Fibroblast of upper back skin (primary cell): ENCODE measurements at places on chromosomes 12 and 14.

- DNase-seq = no peak
These were observed 45.0 kb downstream of the NOPCHAP1 start for GRCh38 chr12:105030820-105031807.

DNA sequence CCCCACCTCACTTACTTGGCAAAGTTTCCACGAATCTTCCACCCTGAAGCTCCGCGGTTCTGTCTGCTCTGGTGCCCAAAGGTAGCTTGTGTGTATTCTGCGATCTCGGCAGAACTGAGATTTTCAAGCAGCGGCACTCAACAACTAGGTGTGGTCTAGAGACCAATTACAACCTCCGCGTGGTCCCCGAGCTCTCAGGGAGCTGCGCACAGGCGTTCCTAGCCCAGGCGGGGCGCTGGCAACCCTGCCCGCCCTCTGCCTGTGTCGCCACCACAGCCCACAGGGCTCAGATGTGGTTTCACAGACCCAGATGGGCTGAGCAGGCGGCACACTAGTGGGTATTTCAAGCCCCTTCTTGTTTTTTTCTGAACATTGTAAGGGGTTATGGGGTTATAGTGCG is 1.5 kb upstream of the DIABLO start:
- DNase-seq = no peak

DNA sequence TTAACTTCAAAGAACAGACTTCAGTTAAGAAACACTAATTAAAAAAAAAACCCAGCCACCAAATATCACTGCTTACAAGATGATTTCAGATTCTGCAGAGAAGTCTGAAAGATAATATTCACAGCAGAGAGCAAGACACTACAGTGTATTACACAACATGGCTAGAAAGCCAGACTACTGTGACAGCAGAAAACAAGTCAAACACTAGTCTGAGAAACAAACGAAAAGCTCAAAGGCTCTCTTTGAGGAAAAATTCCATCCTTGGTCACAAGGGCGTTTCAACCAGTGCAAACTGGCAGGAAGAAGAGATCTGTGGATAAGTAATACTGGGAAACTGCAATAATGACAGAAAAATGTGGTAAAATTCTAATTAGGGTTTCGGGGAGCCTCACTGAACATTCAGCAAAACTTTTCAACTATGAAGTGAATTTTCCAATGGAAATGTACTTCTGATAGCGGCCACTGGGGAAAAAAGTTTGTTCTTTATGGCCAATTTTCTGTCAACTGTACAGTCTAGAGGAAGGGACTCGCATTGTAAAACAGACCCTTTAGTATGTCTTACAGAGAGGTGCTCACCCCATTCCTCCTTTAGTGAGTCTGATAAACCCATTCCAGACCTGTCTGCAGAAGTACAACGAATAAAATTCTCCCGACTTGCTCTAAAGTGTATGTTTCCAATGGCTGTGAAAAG is 50.4 kb downstream of the ACADS start:
- DNase-seq = no peak

- DNase-seq = no peak
These were observed 116.2 kb upstream of the TMEM260 start for GRCh38 chr14:56463271-56463890.

GRCh38 chr14:80491650-80492049 is 280.3 kb upstream of the DIO2 start:
- DNase-seq = peak; percentile 30

DNA sequence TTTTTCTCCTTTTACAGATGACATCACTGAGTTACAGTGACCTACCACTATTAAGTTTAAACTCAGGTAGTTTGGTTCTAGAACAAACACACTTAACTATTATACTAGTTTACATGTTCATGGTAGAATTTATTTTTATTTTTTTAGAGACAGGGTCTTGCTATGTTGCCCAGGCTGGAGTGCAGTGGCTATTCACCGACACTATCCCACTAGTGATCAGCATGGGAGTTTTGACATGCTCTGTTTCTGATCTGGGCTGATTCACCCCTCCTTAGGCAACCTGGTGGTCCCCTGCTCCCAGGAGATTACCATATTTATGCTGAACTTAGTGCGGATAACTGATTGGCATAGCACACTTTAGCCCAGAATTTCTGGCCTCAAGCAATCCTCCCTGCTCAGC is 66.4 kb upstream of the LTA4H start:
- no peak for DNase-seq

GRCh38 chr12:57031138-57031725 is 14.9 kb upstream of the TAC3 start:
- no peak for DNase-seq

- no peak for DNase-seq
These were observed 24.0 kb upstream of the OR10P1 start for GRCh38 chr12:55612646-55613045.

DNA sequence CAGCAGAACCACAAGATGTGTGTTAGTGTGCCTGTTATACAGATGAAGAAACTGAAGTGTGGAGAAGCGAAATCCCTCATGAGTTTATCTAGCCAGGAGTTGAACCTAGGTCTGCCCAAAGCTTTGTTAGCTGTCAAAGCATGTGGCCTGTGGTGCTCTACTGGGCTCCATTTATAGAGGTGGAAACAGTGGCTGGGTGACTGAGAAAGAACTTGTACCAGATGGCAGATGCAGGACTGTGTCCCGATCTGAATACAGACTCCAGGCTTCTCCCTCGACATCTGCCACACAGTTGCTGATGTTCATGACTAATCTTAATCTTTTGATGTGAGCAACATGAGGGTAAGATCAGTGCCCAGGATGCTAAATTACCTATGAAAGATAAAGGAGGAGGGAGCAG is 89.1 kb downstream of the C12orf75 start:
- no peak for DNase-seq

DNA sequence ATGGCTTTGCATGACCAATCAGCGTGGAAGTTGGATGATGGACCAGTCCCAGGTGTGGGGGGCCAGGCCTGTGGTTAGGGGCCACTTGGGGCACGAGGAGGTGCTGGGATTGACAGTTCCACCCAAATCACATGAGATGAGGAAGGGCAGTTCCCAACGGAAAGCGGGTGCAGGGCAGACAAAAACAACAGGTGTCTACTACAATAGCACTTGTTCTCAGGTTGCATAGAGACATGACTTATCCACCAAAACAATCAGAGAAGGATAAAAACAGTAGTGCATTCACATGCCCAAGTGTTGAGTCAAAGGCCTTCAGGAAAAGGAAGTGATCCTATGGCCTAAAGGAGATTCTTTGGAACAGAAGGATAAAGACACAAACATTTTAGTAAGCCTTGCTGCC is 14.6 kb upstream of the EIF2B2 start:
- peak; percentile 42 for DNase-seq

DNA sequence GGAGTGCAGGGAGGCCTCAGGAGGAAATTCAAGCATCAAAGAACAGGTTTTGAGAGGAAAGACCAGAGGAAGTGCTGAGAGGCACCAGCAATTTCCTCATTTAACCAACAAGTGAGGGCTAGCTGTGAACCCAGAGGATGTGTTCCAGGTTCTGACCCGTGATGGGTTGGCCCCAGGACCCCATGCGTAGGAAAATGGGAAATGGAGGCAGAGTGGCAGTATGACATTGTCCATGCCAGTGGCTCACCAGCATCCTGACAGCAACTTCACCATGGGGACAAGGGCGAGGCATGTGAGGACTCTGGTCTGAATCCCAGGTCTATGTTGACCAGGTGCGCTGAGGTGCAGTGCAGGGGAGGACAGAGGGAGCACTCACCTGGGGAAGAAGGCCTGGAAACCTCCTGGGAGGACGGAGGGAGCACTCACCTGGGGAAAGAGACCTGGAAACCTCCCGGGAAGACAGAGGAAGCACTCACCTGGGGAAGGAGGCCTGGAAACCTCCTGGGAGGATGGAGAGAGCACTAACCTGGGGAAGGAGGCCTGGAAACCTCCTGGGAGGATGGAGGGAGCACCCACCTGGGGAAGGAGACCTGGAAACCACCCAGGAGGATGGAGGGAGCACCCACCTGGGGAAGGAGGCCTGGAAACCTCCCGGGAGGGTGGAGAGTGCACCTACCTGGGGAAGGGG is 6.7 kb upstream of the CACNA2D4 start:
- no peak for DNase-seq

- no peak for DNase-seq
These were observed 66.9 kb downstream of the C12orf56 start for GRCh38 chr12:64323476-64324225.

GRCh38 chr14:95218472-95219193 is 61.3 kb upstream of the DICER1 start:
- no peak for DNase-seq

DNA sequence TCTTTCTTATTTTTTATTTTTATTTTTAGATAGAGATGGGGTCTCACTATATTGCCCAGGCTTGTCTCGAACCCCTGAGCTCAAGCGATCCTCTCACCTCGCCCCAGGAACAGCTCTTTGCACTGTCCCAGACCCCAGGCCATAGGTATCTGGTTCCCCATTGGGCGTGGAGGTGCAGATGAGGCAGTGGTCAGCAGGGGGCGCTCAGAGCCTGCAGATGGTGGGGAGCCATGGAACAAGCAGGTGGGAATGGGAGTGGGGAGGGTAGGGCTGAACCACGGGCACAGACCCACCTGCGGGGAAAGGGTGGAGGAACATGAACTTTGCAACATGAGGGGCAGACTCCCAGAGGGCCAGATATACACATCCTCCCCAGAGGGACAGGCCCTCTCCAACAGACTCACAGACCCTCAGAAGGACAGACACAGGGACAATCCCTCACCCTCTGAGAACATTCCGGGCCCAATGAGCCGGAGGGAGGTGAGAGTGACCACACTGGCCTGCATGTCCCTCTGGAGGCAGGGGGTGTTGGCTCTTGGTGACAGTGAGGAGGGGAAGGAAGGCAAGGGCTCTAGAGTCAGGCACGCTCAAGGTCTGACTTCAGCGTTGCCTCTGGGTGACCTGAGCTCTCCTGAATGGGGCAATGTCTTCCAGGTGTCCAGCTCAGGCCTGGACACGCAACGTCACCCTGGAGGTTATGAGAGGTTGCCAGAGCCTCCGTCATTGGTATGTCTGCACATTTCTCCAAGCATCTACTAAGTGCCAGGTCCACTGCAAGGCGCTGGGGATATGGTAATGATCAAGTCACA is 34.9 kb downstream of the KRT80 start:
- peak; percentile 60 for DNase-seq

- DNase-seq = peak; percentile 56
These were observed 874.4 kb upstream of the USP15 start for GRCh38 chr12:61385771-61386170.

DNA sequence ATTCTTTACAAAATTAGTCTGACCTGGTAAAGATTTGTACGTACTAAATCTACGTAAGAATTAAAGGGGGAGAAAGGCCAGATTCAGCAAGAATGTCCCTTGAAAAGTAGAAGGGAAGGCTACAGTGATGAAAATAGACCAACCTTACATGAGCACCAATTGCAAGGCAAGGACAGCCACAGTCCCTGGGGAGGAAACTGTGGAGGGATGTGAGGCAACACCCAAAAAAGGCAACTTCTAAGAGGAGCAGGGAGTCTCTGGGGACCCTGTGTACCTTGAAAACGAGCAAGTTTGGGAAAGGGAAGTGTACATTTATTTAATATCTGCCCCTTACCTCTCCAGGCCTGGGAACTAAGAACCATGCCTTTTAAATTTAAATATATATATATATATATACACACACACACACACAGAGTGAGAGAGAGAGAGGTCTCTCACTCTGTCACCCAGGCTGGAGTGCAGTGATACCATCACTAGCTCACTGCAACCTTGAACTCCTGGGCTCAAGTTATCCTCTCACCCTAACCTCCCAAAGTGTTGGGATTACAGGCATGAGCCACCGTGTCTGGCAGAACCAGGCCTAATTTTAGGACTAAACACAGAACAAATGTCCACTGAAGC is 56.4 kb downstream of the TMCC3 start:
- DNase-seq = no peak

DNA sequence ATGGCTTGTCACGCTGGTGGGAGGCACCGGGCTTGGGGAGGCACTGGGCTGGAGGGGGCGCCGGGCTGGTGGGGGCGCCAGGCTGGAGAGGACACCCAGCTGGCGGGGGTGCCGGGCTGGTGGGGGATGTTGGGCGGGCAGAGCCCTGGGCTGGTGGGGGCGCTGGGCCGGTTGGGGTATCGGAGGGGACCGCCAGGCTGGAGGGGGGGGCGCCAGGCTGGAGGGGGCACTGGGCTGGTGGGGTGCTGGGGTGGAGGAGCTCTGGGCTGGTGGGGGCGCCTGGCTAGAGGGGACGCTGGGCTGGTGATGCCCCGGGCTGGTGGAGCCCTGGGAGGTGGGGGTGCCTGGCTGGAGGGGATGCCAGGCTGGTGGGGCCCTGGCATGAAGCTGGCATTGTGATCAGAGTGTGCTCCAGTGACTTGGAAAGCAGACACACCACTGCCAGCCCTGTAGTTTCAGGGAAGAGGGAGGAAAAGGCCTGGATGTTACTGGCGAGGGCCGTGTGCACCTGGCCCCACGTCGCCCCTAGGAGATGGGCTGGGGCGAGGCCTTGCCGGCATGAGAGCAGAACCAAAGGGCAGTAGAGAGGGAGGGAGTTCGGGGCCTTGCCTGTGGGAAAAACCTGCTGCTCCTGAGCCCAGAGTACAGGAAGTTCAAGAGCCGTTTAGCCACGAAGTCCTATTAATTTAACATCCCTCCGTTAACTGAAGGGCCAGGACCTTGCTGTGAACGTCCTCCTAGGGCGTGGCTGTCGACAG is 13.1 kb downstream of the TEDC1 start:
- DNase-seq = no peak
